ENCODE measurements at places on chromosomes 11 and 22.

- DNase-seq = no peak
Measured at GRCh38 chr22:30305906-30306626, 16.8 kb upstream of the CASTOR1 start.

DNA sequence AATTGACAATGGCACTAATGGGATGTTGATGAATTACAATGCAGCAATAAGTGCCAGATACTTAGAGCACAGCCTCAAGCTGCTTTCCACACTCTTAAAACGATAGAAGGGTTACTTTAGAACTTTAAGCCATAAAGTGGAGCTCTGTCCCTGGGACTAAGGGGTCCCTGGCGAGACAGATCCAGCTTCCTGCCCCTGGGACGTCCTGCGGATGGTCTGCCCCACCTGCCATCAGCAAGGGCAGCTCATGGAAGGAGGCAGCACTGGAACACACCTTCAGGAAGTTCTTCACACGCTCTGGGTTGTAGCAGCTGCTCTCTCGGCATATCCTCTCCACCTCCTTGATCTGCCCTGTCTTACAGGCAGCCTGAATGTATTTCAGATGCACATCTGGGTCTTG is 45.1 kb upstream of the SLC25A1 start:
- no peak for DNase-seq

GRCh38 chr11:77346906-77347603 is 45.6 kb upstream of the GDPD4 start:
- DNase-seq = no peak

- DNase-seq = no peak
Measured at GRCh38 chr11:38924644-38925043, 2326.6 kb upstream of the RAG2 start.

DNA sequence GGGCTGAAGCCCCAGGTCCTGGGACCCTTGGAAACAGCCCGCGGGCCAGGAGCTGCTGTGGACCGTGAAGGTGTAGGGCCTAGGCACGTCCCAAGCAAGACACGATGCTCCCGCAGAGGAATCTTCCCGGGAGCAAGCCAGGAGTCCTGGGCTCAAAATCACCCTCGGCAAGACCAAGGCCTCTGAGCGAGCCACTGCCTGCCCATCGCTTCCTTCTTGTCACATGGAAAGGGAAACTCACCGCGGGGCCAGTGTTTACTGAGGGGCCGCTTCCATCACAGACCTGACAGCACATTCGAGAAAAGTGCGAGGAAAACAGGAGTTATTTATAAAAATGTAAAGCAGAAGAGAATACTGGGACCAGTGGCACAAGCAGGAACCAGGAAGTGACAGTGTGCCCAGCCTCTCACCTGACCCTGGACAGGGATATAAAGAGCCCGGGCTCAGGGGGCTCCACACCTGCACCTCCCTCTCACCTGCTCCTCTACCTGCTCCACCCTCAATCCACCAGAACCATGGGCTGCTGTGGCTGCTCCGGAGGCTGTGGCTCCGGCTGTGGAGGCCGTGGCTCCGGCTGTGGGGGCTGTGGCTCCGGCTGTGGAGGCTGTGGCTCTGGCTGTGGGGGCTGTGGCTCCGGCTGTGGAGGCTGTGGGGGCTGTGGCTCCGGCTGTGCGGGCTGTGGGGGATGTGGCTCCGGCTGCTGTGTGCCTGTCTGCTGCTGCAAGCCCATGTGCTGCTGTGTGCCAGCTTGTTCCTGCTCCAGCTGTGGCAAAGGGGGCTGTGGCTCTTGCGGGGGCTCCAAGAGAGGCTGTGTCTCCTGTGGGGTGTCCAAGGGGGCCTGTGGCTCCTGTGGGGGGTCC is at the start of gene KRTAP5-5:
KRTAP5-5 (plus strand) TSS at position 450 of the 860 bp plus-strand sequence; CDS start at position 516, 66 bp downstream.
- DNase-seq = no peak

DNA sequence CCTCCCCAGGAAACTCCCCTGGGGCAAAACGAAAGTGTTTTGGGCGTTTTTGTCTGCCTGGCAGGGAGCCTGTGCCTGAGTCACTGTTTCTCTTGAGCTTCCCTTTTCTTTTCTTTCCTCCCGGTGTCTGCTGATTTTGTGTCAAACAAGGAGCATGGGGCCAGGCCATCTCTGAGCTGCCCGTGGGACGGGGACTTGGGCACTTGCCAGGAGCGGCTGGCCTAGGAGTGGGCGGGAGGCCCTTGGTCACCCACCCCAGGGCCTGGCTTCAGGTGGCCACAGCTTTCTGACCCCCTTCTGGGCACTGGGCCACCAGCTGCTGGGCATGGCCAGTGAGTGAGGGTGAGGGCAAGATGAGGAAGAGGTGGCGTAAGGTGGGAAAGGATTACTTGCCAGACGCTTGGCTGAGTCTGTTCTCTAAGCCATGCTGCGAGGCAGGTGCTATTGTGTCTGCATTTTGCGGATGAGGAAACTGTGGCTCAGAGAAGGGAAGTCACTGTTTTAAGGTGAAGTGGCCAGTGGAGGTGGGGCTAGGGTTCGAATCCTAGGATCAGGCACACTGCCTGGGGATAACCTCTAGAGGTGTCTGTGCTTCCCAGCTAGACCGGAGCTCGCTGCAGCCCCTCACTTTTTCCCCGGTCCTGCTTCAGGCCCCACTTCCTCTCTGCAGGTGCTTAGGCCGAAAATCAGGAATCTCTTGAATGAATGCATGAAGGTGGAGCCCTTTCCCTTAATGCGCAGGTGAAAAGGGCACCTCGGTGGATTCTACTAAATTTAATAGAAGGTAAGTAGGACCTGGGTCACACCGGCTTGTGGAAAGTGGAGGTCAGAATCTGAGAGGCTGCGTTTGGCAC is 7.8 kb upstream of the NFAM1 start:
- DNase-seq = no peak

DNA sequence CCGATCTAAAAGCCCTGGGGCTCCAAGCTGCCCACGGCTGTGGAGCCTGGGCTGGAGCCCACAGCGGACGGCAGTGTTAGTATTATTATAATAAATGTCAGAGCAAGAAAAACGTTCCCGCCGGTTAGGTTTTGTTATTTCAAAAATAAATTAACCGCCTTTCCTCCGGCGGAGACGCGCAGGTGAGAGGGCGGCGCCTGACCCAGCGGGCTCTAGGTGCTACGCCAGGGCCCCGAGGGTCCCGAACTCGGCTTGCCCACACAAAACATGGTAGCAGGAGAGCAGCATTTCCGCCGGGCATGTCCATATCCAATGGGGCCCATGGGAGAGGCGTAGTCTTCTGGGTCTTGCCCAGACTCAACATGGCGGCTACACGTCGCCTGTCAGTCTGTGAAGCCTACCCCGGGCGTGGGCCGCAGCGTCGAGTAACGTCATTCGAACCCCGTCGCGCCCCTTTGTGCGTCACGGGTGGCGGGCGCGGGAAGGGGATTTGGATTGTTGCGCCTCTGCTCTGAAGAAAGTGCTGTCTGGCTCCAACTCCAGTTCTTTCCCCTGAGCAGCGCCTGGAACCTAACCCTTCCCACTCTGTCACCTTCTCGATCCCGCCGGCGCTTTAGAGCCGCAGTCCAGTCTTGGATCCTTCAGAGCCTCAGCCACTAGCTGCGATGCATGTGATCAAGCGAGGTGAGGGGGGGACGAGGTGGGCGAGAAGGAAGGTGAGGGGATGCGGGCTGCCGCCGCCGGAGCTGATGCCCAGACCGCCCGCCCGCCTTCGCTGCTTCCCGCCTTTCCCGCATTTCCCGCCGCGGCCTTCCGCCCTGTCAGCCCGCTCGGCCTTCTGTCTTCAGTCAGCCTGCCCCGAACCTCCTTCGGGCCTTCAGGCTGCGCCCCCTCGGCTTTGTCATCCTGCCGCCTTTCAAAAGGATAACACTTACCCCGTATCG is at the start of gene RRM1:
RRM1 (plus strand) TSS at position 452 of the 944 bp plus-strand sequence; CDS start at position 666, 214 bp downstream.
- DNase-seq = peak; percentile 89

DNA sequence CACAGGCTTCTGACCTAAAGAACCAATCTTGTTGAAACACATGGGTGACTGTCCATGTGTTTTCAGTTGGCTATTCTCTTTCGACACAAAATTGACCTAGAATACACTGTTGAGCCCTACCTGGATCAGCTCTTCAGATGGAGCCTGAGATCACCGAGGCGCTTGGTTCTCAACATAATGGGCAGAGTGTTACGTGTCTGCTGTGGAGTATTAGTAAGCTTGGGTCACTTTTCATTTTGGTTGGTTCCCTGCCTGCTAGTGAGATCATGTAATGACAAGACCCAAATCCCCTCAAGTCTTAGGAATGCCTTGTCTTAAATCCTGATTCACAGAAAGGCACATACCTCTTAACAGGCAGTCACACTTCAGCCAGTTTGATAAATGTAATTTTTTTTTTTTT is 8.7 kb downstream of the MED19 start:
- DNase-seq = no peak

GRCh38 chr11:3137486-3138177 is 27.5 kb downstream of the OSBPL5 start:
- no peak for DNase-seq

- no peak for DNase-seq
Measured at GRCh38 chr22:44759430-44760310, 7.3 kb downstream of the ARHGAP8 start.
